IPS DF 6.9 (cell line): ENCODE measurements at places on chromosomes 13 and 19.

DNA sequence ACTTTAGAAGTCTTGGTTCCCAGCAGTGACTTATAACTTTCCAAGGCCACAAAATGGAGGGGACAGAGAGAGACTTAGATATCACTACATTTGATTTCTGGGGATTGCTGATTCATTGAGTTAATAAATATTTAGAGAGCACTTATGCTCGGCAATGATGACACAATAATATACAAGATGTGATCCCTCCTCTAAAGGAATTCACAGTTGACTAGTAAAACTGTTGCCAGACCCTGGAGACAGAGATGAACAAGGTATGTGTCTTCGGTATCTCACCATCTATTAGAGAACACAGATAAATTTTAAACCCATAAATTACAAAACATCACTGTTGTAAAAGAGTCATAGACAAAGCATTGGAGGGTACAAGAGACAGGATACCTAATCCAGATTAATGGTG lies 437.5 kb downstream of the FOXO1 start:
- DNase-seq: no peak

DNA sequence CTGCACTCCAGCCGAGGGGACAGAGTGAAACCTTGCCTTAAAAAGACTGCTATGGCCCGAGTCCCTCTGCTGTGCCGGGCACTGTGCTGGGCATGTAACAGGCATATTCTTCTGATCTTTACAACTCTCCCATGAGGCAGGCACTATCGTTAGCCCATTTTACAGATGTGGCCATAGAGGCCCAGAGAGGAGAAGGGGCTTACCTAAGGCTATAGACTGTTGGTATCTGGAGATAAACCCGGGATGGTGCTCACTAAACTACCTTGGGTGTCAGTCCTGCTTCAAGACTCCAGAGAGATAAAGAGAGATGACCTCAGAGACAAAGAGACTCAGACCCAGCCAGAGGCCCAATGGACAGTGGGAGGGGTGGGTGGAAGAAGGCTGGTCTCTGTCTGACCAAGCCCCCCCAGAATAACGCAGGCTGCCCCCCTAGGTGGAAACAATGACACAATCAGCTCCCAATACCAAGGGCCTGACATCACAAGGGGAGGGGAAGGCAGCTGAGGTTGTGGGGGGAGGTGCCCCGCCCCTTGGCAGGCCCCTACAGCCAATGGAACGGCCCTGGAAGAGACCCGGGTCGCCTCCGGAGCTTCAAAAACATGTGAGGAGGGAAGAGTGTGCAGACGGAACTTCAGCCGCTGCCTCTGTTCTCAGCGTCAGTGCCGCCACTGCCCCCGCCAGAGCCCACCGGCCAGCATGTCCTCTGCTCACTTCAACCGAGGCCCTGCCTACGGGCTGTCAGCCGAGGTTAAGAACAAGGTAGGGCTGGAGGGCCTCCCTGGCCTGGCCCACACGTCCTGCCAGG lies at the start of gene CNN1:
Gene CNN1 (plus strand): TSS at position 620 of the 805 bp plus-strand sequence. CDS start 77 bp downstream, at position 697.
- no peak for DNase-seq

DNA sequence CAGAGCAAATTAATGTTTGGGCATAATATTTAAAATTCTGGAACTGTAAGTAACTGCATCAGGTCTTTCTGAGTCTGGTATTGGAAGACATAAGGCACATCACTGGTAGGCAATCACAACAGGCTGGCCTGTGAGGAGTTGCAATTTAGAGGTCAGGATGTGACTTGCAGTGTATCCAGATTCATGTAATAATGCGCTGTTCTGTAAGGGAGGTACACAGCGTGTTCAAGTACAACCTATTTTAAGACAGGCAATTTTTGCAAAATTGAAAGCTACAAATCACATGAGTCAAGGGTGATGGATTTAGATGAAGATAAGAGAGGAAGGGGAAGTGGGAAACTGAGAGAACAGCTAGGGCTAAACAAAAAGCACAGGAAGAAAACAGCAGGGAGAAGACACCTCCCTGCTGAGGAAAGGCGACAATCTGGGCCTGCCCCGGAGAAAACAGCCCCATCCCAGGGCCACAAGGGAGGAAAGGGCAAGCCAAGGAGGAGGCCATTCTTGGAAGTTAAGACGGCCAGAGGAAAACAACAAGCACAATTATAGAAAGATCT lies 138.1 kb downstream of the LACC1 start:
- DNase-seq: no peak

DNA sequence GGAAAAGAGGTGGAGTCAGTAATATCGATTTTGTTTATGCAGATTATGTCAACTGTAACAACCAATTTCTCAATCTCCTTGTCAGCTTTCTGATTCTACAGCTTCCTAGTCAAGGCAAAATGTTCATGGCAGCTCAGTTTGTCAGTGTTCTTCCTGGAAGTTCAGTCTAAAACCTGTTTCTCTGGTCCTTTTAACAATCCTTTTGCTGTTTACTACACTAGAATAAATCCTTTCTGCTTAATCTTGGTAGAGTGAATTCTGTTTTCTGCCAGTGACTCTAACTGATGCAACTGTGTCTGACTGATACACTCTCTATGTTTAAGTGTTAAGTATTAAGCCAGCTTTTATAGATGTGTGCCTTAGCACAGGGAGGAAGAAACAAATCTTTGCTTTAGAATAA lies 516.9 kb upstream of the KLF12 start:
- no peak for DNase-seq

DNA sequence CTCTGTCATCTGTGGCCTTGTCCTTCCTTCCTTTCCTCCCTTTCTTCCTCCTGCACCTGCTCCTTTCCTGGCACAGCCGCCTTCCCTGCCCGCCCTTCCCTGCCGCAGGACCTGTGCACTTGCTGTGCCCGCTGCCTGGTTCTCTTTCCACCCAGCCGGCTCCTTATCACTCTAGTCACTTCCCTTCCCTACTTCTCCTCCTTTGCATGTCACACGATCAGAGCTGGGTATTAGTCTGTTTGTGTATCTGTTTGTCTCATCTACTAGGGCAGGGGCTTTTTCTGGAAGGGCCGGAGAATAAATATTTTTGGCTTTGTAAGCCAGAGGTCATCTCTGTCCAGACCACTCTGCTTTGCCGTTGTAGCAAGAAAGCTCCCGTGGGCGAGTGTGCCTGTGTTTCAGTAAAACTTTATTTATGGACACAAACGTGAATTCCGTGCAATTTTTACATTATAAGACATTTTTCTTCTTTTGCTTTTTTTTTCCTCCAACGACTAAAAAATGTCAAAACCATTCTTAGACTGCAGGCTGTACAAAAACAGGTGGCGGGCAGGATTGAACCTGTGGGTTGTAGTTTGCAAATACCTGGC lies 6.1 kb downstream of the KDM4B start:
- DNase-seq: no peak

GRCh38 chr19:17244618-17245534 lies 843 bp downstream of the NR2F6 start:
- DNase-seq: no peak

- DNase-seq: no peak
Measured at GRCh38 chr13:46142776-46143175, 37.9 kb upstream of the CPB2 start.

- DNase-seq: no peak
Measured at GRCh38 chr13:40652588-40652940, 13.9 kb downstream of the FOXO1 start.
